ENCODE measurements at places on chromosomes 4 and X.

GRCh38 chr4:99540277-99540939 lies 23.4 kb downstream of the TRMT10A start:
- DNase-seq, result no peak

- no peak for DNase-seq
These were observed 60.4 kb downstream of the STX18 start for GRCh38 chr4:4481399-4481994.

- DNase-seq, result no peak
These were observed 147.7 kb downstream of the DCK start for GRCh38 chr4:71141125-71141524.

- no peak for DNase-seq
These were observed 26.6 kb upstream of the PPP1R2C start for GRCh38 chrX:42804524-42804923.

DNA sequence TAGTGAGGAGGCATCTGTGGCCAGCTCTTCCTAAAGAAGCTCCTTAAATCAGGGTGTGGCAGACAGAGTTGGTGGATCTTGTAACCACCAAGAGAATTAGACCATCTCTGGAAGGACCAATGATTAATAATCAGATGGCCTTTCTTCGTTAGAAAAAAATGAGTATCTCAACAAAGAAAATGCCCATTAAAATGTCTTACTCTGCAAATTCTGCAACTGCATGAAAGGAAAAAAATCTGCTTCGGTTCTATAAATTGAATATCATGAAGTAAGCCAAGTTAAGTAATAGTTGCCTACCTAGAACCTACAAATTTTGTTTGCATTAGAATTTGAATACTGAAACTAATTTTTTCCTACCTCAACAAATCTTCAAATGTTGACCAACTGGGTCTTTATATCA lies 4.2 kb upstream of the DCLK2 start:
- DNase-seq, result no peak

GRCh38 chr4:17812125-17812524 lies 1.3 kb downstream of the NCAPG start:
- no peak for DNase-seq

GRCh38 chrX:21398426-21398825 lies 24.2 kb downstream of the CNKSR2 start:
- no peak for DNase-seq

DNA sequence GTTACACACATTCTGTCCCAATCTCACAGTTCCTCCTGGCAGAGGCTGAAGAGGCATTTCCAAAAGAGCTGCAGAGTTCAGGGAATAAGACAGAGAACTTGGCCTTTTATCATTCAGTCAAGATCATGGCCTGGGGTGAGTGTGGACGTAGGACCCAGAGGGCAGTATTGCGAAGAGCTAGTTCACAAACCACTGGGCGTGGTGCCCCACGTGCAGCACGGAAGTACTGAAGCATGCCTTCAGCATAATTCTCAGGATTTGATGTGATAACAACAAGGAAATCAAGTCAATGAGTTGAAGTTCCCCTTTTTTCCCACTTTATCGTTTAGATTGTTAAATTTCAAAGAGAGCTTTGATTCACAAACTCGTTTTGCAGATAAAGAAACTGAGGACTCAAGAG lies 117.7 kb downstream of the RELL1 start:
- DNase-seq, result no peak

GRCh38 chr4:94590493-94590892 lies 138.8 kb downstream of the PDLIM5 start:
- DNase-seq, result no peak

DNA sequence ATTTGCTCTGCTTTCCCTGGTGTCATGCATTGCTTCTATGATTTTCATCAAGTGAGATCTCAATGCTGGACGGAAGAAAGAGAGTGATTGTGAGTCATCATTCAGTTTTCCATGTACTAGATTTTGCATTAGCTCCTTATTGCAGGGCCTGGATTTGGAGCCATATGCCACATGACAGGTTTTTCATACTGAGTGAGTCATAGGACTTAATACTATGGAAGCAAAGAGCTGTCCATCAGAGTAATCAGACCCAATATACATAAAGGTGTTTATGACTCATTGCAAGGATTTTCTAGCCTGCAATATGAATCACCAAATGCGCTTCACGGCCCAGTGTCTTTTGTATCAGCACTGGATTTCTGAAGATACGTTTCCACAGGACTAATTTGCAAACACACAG lies 11.2 kb upstream of the TFDP3 start:
- no peak for DNase-seq
